DMS 273 treated with DMSO at 0.1 percent for 48 hours (cell line): ENCODE measurements at places on chromosomes 1 and 21.
A peak's percentile ranks its signal among the peaks of the same experiment; 100 is the strongest.

GRCh38 chr1:155241069-155241679, 14.1 kb downstream of the ENTREP3 start:
- DNase-seq: peak; percentile 71

- DNase-seq: no peak
Measured at GRCh38 chr1:223411309-223411708, 18.1 kb downstream of the CCDC185 start.

GRCh38 chr1:10709646-10710045, 86.8 kb downstream of the CASZ1 start:
- DNase-seq: no peak

DNA sequence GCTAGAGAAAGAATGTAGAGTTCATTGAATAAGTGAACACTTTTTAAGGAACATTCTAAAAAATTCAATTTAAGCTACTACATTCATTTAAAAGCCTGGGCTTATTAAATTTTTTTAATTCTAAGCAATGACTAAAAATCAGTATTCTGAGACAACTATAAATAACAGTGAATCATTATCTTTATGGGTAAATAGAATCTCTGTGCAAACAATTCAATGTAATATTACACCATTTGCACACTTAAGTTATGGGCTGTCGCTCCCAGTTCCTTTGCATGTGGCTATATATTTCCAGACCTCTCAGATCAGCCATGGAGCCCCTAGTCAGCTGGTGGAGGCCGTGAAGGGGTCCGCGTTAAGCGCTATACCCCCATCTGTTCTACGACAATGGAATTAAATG, 65.1 kb downstream of the KCNK1 start:
- no peak for DNase-seq

- no peak for DNase-seq
Measured at GRCh38 chr1:240743705-240744104, 131.8 kb upstream of the GREM2 start.

- DNase-seq: no peak
Measured at GRCh38 chr1:110593902-110594301, 12.3 kb downstream of the KCNA2 start.

- no peak for DNase-seq
Measured at GRCh38 chr1:160171980-160172379, 18.4 kb upstream of the CASQ1 start.

DNA sequence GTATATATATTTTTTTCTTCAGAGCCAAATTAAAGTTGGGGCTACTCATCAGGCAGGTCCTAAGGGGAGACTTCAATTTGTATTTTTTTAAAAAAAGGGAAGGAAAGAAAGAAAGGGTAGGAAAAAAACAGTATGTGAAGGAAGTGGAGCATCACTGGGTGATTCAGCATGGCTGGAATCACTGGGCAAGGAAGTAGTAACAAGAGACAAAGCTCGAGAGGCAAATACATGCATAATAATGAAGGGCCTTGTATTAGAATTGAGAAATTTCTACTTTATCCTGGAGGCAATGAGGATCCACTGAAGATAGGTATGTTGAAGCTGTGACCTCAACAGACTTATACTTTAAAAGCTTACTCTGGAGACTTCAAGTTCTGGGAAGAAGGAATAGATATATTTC, 184.4 kb downstream of the COQ8A start:
- no peak for DNase-seq
